MV-4-11 (cell line): ENCODE measurements at places on chromosomes 6 and 20.

DNA sequence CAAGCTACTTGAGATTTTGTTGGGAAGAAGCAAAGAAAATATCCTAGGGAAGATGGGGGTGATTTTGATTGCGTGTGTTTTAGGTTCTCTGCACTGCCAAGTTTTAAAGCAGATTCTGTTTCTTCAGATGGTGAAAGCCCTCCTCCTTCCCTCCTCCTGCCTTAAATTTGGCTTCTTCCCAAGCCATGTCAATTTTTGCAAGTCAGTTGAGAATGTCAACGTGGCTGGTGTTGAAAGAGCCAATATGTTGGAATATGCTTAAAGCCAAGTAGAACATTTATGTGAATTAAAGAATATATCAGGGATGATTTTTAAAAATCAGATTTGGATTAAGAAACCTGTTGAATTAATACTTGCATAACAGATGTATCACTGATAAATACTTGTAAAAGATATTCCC lies 270.8 kb downstream of the ARID1B start:
- DNase-seq, result no peak

GRCh38 chr6:143125455-143125854 lies 64.8 kb downstream of the AIG1 start:
- no peak for DNase-seq

DNA sequence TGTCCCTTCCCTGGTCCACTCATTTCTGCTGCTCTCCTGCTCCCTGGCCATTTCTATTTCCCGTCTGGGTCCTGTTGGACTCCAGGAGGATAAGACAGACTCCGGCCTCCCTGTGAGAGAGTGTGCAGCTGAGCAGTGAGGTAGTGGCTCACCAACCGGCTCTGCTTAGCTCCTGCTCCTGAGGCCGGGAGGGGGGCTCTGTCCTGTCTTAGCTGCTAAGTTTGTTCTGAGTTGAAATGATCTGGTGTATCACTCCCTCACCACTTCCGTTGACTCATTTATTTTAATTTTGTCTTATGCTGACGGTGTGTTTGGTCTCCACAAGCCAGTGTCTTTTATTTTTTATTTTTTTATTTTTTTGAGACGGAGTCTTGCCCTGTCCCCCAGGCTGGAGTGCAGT lies 148.5 kb upstream of the PDE10A start:
- DNase-seq, result no peak

DNA sequence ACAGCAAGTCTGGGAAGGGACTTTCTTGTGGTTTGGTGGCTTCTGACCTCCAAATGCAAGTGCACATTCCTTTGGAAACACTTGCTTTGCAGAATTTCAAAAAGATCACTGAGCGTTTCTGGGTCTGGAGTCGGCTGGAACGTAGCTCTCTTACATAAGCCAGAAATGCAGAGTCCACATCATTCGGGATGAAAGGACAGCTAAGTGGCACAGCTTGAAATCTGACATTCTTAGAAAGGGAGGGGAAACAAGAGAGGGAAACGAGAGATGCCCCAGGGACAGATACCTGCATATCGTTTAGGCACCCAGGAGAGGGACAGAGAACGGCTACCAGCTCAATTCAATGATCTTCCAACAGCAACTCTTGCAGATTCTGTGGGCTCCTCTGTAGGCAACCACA lies 118.7 kb downstream of the NFATC2 start:
- DNase-seq, result no peak

DNA sequence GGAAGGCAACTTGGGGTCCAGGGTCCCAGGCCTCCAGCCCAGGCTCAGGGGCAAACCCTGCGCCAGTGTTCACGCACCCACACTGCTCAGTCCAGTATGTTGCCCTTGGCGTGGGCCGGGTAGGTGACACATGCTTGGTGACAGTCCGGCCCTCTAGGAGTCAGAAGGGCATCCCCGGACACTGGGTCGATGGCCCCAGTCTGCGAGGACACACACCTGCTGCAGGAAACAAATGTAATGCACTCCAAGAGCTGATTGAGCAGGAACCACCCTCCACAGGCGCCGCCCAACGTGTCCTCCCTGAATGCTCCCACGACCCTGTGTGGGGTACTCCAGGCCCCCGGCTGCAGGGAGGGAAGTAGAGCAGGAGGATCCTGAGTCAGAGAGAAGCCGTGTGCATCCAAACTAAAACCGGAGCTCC lies 160.7 kb downstream of the DLL1 start:
- DNase-seq, result no peak

DNA sequence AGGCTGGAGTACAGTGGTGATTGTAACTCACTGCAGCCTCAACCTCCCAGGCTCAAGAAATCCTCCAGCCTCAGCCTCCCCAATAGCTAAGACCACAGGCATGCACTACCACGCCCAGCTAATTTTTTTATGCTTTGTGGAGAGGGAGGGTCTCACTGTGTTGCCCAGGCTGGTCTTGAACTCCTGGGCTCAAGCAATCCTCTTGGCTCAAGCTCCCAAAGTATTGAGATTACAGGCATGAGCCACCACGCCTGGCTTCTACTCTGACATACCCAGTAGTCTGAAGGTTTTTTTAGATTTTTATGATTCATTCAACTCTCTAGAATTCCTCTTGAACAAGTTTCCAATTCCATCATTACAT lies 1.3 kb upstream of the ARHGAP18 start:
- no peak for DNase-seq

DNA sequence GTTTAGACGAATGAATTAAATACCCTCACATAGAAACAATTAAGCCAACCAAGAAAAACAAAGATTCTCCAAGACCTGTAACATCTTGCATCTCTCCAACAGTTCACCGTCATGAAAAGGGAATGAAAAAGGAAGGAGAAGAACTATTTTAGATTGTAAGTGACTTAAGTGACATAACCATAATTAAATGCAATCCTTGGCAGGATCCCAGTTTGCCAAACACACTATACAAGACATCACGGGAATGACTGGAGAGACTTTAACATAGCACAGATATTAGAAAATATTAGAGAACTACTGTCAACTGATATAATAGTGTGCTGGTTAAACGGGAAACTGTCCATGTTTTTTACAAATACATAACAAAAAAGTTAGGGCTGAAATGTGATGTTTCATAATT lies 22.2 kb downstream of the EPB41L2 start:
- DNase-seq, result no peak

GRCh38 chr6:136945711-136946121 lies 23.6 kb downstream of the SLC35D3 start:
- no peak for DNase-seq

- DNase-seq, result no peak
Observed at GRCh38 chr6:77264970-77265369, 198.3 kb downstream of the HTR1B start.

DNA sequence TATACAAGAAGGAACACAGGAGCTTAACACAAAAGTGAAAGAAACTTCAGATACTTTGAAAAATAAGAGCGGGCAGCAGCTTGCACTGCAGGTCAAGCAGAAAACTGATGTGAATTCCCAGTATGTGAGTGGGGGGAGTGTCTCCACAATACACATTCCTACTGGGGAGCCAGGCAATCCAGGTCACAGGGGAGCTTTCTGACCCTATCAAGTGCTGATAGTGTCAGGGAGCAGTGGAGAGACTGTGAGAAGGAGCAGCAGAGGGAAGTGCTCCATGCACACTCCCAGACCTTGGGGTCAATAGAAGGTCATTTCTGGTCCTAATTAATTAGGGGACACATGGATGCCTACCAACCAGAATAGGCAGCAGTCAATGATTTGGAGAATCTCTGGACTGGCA lies 59.4 kb downstream of the PDSS2 start:
- DNase-seq, result no peak

DNA sequence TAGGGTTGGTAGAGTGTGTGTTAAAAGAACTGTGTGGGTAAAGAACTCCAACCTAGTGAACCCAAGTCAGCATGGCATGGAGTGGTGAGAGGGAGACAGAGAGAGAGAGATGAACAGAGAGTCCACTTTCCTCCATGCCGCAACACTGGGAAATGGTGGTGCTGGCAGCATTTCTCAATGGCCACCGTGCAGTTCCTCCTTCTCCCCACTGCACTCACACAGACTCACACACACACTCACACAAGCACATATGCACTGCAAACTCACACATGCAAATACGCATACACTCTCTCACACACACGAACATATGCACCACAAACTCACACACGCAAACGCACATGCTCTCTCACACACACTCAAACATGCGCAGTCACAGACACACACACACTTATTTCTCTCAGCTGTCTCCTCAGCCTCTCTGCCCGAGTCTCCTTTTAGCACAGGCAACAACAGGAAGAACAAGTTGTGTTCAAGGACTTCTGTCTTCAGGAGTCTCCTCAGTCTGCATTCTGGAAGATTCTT lies 66.5 kb upstream of the LY86 start:
- DNase-seq, result no peak

- no peak for DNase-seq
Observed at GRCh38 chr20:3174442-3175261, 1.3 kb upstream of the LZTS3 start.

GRCh38 chr6:127272576-127272975 lies 5.9 kb downstream of the RNF146 start:
- peak; percentile 26 for DNase-seq

DNA sequence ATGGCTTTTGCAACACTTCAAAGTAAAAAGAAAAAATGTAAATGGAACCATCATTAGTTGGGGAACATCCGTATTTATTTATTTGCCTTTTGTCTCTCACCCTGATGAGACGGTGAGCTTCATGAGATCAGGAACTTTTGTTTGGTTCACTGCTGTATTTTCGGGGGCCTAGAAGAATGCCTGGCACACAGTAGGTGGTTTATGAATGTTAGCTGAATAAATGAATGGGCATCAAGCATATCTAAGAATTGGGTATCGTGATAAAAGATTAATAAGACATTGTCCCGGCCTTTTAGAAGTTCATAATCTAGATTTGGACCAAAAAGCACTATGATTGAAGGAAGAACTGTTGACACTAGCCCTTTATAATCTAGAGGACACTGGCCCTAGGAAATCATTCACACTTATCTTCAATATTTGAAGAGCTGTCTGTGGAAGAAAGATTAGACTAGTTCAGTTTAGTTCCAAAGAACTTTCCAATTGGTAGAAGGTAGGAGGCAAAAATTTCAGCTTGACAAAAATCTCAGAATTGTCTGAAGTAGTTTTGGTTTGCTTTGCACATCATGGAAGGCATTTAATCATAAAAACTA lies 70.3 kb upstream of the CD83 start:
- DNase-seq, result no peak

DNA sequence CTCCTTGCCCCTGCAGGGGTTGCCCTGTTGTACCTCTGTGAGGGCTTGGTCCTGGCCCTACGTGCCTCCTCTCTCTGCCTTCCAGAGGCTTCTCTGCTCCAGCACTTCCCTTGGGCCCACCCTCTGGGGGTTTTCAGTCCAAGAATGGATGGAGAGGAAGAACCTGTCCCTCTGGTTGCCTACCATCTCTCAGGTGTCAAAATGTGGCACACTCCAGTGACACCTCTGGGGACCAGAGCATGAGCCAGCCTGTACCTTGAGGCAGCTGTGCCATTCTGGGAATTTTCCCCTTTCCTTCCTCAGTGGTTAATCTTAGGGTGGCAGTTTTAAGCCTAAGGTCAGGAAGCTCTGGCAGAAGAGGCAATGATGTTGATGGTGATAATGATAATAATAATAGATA lies 115.2 kb upstream of the ARMC2 start:
- no peak for DNase-seq

DNA sequence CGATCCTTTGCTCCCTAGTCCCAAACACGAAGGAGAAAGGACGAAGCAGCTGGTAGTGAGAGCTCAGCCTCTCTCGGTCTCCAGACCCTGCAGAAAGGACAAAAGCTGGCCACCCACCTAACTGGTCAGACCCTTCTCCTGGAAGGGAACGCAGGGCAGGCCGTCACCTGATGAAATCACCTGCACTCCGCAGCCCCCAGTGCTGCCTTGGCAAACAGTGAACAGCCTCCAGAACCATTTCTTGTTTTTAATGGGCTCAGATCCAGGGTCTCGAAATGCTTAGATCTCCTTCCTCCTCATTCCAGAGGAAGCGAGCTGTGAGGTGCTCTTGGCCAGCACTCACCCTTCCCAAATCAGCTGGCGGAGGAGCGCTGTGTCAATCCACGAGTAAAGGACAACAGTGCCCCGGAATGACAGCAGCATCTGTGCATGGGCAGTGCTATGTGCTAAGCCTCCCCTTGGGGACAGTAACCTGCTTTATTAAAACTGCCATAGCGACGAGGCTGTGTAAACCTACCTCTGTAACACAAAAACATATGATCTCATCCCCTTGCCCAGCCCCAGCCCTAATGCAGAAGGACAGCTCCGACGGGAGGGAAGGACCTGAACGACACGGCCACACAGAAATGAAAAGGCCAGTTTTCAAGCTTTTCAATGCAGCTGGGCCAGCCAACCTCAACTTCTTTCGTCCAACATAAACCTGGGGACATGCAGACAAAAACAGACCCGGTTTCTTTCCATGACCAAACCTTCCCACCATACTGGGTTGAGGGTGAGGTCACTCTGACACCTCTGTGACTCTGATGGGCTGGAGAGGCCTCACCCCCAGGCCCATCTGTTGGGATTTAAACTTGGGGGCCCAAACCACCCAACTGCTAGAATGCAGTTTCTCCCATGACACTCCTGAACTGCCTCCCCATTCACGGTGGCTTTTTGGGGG lies 43.3 kb downstream of the SULF2 start:
- no peak for DNase-seq

GRCh38 chr6:112216662-112217551 lies 37.5 kb downstream of the LAMA4 start:
- DNase-seq, result peak; percentile 21

- DNase-seq, result no peak
Observed at GRCh38 chr6:111862314-111862713, 10.9 kb downstream of the FYN start.

DNA sequence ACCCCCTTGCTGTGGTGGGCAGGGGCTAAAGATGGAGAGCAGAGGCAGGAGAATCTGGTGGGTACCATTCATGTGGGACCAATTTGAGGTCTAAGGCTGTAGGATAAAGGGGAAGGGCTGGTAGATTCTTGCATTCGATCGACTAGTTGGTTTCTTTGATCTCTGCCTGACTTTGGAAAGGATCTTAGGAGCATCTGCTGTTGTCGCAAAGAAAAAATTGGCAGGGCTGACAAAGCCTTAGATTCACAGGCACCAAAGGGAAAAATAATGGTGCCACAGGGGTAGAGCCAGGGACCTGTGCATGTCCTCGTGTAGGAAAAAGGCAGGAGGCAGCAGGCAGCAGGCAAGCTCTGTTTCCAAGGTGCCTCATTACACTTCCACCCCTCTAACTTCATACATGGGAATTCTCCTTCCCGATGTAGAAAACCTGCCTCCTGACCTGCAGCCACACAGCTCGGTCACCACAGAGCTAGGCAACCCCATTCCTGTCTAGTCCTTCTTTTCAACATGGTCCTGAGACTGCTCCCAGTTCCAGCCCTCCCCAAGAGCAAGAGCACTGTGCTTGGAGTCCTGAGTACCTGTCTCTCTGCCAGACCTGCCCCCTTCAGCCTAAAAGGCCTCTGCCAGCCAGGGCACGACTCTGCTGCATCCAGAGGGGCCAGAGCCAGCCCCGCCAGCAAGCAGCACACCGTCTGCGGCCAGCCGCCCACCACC lies 71.9 kb downstream of the FGD2 start:
- DNase-seq, result no peak
